Anterior cingulate cortex (tissue), 58 donors: ENCODE measurements at places on chromosomes 6 and 20.

DNA sequence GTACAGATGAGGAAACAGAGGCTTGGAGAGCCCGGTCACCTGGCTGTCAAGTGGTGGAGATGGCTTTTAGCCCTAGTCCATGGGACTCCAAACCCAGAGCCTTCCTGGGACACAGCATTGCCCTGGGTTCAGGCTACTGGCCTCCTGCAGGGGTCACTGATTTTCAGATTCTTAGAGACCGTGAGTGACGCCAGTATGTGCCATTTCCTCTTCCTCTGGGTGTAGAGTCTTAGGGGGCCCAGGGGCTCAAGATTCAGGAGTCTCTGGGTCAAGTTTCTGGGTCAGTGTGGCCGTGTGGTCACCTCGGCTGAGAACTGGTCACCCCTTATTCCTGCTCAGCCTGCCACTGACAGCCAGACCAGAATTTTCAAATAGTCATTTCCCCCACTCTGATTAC, 574 bp downstream of the ARHGAP40 start:
- DNase-seq = no peak

- DNase-seq = no peak
Measured at GRCh38 chr6:34953061-34954025, 64.3 kb downstream of the ANKS1A start.

- no peak for DNase-seq
Measured at GRCh38 chr20:10596710-10597121, 77.1 kb downstream of the JAG1 start.

- no peak for DNase-seq
Measured at GRCh38 chr6:12577124-12577850, 139.3 kb upstream of the PHACTR1 start.

GRCh38 chr6:121932076-121932991, 467.1 kb upstream of the HSF2 start:
- DNase-seq = no peak

- no peak for DNase-seq
Measured at GRCh38 chr6:131182991-131183425, 47.7 kb downstream of the AKAP7 start.

GRCh38 chr6:27281105-27281539, 31.0 kb downstream of the POM121L2 start:
- no peak for DNase-seq

DNA sequence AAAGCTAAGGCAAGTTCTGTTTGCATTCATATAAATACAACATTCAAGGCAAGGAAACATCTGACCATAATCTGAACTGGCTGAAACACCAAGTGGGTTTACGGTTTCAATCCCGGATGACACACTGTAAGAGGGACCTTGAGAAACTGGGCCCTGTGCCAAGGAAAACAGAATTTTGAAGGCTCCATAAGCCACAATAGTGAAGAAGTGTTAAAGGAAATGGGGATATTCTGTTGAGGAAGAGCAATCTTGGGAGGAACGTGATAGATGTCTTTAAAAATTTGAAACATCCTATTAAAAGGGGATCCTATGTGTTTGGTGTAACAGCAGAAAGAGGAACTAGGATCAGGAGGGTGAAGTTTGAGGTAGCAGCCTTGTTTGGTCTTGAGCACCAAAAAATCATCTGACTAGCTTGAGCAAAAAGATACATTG, 82.4 kb upstream of the TAB2 start:
- no peak for DNase-seq

DNA sequence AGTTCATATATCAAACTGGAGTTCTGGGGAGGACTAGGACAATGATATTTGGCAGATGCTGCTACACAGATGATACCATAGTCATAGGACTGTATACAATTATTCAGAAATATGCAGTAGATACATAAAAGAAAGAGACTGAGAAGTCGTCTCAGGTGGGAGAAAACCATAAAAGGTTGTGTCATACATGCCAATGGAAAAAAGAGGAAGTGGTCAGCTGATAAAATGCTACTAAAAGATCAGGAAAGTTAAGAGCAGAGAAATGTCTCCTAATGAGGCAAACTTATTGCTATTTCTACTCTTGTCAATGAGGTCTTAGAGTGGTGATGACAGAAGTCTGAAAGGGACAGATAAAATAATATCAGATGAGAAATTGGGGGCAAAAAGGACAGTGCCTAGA, 407.6 kb downstream of the COL12A1 start:
- DNase-seq = no peak

DNA sequence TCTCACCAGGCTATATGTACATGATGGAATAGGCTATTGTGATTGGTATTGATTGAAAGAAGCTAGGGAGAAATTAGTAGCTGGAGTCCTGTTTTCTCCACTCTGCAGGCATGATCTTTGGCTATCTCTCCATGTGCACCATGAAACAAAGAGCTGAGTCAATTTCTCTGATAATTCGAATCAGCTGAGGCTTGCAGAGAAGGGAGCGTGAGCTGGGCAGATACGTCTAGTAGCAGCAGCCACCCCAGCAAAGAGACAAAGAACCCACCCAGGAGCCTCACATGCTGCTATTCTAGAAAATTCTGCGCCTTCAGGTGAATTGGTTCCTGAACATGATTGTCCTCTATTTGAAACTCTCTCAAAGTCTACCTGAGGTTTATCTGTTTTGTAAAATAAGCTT, 6.9 kb upstream of the SGK1 start:
- no peak for DNase-seq

DNA sequence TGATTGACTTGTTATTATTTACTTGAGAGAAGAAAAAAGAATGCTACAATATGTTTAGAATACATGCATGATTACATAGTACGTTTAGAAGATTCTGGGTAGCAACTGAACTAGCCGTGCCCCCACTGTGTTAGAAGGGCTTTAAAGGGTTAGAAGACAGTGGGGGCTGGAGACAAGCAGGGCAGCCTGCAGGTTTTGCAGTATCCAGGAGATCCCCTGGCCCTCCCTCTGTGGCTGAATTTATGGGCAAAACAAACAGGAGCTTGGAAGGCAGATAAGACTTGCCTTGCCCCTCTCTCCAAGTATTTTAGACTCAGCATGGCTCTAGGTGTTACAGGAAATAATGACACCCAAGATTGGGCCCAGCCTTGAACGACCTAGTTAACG, 179.2 kb downstream of the CLIC5 start:
- no peak for DNase-seq

DNA sequence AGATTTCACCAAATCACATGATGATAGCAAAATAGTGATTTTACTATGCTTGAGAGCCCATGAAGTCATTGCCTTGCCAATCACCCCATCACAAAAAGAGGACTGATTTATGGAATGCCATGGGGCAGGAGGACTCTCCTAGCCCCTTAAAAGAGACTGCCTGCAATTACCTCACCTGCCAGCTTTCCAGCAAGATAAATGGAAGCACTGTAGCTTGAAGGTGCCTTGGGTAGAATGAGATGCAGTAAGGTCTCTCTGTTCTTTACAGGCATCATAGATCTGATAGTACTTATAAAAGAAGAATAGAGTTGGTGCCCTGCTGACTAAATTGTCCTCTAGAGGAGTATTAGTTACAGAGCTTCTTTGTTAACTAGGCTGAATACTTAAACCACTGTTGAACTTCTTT, 242.3 kb downstream of the TMEM242 start:
- no peak for DNase-seq

GRCh38 chr20:6091661-6092060, 31.2 kb downstream of the FERMT1 start:
- no peak for DNase-seq

DNA sequence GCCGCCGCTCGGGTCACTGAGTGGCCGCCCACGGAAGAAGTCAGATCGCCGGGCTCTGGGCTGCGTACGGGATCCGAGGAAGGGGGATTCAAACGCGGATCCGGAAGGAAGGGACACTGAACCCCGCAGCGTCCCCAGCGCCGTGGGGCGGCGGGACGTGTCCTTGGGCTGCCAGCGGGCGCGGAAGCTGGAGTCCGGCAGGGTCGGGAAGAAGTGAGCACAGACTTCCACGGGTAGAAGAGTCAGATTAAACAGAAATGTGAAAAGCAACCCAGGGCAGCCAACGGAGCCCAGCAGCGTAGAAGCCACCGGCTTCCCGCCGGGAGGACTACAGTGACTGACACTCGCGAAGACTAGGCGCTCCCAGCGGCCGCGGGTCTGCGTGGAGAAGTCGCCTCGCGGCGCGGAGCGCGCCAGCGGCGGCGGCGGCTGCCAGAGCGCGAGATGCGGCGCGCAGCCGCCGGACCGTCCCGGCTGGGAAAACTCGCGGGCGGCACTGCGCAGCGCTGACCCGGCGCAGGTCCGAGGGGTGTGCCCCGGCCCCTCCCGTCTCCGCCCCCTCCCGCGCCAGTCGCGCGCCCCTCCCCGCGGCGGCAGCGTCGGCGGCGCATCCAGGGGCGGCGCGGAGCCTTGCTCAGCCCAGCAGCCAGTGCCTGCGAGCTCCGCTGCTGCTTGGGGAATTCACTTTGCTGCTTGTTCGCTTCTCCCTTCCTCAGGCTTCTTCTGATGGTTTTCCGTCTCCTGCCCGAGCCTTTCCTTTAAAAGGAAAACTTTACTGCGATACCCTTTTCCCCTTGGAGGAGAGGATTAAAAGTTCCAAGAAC, at the start of gene SAMD5:
SAMD5 (plus strand) TSS at position 649 of the 824 bp plus-strand sequence. CDS start 239 bp downstream, outside the sequence.
- DNase-seq = no peak

- DNase-seq = no peak
Measured at GRCh38 chr6:75117701-75118100, 88.2 kb downstream of the COL12A1 start.

DNA sequence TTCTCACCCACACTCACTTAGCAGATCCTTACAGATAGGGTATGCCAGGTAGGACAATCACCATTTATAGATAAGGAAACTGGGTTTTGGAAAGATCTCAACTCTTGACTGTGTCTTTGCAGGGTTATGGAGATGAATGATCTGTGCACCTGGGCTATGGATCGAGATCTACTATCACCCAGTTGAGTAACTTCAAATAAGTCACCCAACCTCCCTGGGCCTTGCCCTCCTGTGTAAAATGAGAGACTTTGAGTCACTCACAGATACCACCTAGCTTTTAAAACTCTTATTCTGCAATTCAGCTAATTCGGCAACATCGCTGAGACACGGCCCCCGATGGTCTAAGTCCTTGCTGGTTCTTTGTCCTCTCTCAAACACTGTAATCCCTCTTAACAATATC, 53.5 kb downstream of the HIVEP2 start:
- no peak for DNase-seq

DNA sequence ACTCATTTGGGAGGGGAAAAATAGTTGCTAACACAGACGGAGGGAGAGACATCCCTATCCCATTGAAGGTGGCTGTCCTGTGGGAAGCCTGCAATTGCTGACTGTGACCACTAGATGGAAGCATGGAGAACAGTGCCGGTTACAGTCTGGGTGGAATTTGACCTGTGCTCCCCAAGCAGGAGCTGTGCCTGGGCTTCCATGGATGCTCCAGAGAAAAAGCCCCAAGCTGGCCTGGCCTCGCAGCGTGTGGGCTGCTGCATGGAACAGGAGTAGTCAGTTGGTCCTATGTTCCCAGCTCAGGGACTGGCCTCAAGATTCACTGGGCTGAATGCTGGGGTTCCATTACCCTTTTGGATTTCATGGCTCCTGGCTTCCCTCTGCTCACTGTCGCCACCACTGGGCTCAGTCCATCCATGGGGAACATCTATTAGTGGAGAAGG, 116.3 kb upstream of the CHD6 start:
- DNase-seq = no peak

DNA sequence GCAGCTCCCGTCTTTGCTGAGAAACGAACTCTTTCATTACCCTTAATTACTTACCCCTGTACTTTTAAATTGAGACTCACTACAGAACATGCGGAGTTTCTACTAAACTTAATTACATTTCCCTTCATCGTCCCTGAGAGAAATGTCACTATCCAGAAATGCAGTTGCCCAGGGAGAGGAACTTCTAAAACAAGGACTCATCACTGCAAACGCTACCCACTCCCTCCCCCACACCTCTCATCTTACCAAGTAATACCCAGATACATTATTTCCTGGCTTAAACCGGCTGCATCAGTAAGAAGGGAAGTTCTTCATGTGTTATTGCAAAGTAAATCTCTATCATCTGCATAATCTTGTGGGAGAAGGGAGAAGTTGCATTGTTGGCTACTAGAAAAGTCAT, 138.3 kb downstream of the IPCEF1 start:
- DNase-seq = no peak

DNA sequence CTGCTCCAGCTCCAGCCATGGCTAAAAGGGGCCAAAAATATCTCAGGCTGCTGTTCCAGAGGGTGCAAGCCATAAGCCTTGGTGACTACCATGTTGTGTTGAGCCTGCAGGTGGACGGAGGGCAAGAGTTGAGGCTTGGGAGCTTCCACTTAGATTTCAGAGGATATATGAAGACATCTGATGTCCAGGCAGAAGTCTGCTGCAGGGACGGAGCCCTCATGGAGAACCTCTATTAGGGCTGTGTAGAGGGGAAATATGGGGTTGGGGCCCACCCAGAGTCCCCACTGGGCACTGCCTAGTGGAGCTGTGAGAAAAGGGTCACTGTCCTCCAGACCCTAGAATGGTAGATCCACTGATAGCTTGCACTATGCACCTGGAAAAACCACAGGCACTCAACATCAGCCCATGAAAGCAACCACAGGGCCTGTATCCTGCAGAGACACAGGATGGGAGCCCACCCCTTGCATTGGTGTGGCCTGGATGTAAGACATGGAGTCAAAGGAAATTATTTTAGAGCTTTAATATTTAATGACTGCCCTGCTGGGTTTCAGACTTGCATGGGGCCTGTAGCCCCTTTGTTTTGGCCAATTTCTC, 70.5 kb downstream of the NINL start:
- no peak for DNase-seq

DNA sequence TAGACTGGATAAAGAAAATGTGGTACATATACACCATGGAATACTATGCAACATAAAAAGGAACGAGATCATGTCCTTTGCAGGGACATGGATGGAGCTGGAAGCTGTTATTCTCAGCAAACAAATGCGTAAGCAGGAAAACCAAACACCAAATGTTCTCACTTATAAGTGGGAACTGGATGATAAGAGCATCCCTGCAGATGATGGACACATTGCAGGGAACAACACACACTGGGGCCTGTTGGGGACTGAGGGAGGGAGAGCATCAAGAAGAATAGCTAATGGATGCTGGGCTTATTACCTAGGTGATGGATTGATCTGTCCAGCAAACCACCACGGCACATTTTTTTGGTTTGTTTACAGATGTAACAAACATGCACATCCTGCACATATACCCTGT, 470.5 kb upstream of the CITED2 start:
- DNase-seq = no peak

- no peak for DNase-seq
Measured at GRCh38 chr6:33410711-33411631, at the start of gene PHF1. Gene PHF1 (plus strand): TSS chr6:33411014. CDS start chr6:33412264, 1,250 bp downstream.

DNA sequence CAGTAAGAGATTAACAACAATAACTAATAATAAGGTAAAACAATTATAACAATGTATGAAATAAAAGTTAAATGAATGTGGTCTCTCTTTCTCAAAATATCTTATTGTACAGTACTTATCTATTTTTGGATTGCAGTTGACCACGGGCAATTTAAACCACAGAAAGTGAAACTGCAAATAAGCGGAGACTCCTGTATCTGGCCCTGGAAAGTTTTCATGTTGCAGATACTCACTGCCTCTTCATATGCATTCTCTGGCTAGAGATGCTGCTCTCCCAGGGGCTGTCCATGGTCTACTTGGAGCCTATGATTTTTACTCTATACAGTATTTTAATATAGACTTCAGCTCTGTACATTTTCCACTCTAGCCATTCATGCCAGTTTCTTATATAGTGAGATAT, 230.8 kb downstream of the FUT9 start:
- DNase-seq = no peak

- DNase-seq = no peak
Measured at GRCh38 chr6:113339209-113339608, 517.9 kb upstream of the MARCKS start.
